Activated T-helper 1 cell treated with anti-CD3 and anti-CD28 coated beads, Interleukin-2, amount 50 U/mL, for 16 hours (primary cell): ENCODE measurements at places on chromosomes 1 and 21.

- DNase-seq = no peak
Observed at GRCh38 chr1:119933397-119933796, 37.1 kb upstream of the ADAM30 start.

DNA sequence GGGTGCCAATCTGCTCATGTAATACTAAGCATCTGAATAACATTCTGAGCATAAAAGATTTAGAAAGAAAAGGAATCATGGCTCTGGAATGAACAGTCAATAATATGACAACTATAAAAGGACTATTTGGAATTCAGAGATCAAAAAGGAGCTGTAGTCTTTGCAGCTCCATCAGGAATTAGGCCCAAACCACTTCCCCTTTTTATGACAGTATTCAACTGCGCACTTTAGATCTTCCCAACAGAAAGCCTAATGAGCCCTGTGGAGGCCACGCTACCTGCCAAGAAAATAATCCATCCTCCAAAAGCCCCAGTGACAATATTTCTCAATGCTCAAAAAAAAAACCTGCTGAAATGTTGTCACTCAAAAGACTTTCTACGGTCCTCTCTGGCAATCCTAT is 163.2 kb downstream of the SNX7 start:
- no peak for DNase-seq

- no peak for DNase-seq
Observed at GRCh38 chr1:194176212-194176611, 989.8 kb upstream of the B3GALT2 start.

- DNase-seq = no peak
Observed at GRCh38 chr1:29094433-29094832, 29.3 kb downstream of the TMEM200B start.

DNA sequence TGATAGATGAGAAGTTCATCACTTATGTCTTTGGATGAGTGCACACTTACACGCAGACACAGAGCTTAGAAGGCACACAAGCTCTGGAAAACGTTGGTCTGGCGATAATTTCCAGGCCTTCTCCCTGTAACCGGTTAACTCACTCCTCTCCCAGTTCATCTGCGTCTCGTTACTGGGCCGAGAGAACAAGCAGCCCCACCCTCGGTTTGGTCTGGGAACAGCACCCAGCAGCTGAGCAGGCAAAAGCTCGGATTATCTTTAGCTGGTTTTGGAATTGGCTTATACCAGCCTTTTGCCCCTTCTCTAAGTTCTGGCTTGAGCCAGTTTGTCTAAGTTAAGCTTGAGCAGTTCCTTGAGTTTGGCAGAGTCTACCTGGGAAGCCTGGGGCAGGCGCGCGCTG is 27.3 kb upstream of the COL6A1 start:
- no peak for DNase-seq

GRCh38 chr1:181453541-181454201 is 29.6 kb upstream of the CACNA1E start:
- no peak for DNase-seq

GRCh38 chr1:149932474-149932873 is 4.2 kb downstream of the MTMR11 start:
- no peak for DNase-seq

- no peak for DNase-seq
Observed at GRCh38 chr1:185265314-185265713, 51.7 kb downstream of the IVNS1ABP start.

DNA sequence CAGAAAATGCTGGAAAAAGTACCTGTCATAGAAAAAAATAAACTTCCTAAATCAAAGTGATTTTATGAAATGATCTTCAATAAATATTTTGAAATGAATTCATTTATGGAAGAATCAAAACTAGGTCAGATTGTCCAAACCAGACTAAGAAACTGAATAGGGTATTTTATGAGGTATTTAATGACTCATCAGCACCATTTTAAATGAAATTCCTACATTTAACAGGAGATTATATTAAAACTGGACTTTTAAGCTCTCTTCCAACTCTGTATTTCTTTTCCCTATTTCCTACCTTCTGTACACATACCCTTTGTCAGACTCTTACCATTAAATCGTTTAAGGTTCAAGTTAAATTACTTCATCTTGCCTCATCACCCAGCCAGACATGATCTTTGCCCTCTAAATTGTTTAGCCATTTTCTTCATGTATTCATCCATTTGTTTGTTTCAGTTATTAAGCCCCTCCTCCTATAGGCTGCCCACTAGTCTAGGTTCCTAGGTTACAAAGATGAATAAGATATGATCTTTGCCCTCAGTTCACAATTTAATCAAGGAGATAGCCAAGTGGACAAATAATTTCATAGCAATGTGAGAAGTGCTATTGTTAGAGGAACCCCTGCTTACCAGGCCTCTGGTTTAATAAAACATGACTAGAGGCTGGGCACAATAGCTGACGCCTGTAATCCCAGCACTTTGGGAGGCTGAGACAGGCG is 25.0 kb downstream of the TATDN3 start:
- DNase-seq = no peak

DNA sequence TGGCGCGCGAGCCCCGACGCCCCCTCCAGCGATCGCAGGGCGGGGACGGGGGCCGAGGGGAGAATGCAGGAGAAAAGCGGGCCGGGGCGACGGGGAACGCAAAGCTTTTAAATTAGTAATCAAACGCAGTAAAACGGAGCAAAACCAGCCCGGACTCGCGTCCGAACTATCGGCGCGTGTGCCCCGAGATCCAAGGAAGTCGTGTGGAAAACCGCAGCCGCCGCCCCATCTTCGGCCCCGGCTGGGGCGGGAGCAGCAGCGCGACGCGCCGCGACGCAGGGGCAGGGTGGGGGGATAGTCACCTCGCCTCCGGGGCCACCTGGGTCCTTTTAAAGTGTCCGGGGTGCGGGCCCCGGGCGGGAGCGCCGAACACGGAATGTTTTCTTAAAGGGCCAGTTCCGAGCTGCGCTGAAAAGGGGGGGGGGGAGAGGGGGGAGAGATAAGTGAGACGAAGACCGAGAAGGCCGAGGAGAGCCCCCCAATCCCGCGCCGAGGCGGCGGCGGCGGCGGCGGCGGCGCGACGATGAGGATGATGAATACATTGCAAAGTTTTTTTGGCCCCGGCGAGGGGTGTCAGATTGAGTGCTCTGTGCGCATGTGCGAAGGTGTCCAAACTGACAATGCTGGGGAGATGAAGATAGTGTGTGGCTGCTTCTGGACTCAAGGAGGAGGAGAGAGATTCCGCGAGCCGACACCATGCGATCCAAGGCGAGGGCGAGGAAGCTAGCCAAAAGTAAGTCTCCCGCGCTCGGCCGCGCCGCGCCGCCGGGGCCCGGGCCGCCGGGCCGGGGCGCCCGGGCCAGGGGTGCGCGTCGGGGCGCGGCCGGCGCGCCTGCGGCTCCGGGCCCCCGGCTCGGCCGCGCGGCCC is at the start of gene PRDM16:
Gene PRDM16, plus strand, starts transcription at position 640 of the 868 bp plus-strand sequence. Its CDS starts 57 bp downstream, at position 697.
- DNase-seq = no peak

GRCh38 chr1:74964508-74965102 is 169.6 kb upstream of the LHX8 start:
- DNase-seq = no peak

DNA sequence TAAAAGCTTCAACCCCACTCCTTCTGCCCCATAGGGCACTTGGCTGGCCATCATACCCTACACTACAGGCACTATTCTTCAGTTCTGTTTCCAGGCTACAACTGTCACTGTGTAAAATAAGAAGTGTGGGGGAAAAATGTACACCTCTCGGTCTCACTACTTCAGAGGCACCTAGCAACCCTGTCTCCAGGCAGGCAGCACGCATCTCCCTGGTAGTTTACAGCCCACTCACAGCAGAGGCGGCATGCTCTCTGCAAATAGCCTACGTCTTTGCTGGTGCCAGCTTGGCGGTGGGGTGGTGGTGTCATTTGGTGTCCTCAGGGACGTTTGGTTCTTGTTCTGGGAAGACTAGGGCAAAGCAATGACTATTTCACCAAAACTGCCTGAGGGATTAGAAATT is 48.2 kb upstream of the BTG3 start:
- DNase-seq = no peak

- DNase-seq = no peak
Observed at GRCh38 chr1:207069858-207070506, 16.9 kb downstream of the PFKFB2 start.

GRCh38 chr1:184608581-184608980 is 146.1 kb downstream of the EDEM3 start:
- DNase-seq = no peak

DNA sequence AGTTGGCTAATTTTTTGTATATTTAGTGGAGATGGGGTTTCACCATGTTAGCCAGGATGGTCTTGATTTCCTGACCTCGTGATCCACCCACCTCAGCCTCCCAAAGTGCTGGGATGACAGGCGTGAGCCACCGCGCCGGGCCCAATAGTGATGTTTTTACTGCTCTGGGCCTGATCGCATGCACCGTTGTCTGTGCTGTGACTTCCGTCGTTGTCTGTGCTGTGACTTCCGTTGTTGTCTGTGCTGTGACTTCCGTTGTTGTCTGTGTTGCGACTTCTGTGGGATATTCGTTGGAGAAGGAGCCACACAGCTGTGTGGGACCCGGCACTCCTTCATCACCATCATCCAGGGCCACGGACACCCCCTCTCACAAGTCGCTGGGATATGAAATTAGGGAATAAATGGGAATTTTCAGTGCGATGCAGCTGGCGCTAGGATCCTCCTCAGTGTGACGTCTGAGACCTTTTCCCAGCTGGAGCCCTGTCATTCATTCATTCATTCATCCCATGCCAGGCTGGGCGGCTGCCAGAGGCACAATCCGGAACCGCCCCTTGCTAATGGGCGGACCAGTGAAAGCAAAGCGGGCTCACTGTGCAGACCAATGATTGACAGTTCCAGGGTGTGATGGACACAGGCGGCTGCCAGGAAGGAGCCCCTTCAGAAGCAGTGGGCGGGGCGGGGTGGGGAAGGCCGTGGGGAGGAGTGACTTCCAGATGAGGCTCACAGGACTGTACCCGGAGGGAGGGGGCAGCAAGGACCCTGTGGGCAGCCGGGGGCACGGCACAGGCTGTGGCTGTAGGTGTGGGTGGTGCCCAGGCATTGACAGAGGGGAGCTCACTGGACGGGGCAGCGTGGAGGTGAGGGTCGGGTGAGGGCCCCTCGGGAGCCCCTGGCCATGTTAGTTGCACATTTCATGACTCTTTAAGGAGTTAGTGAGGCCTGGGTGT is 48.9 kb downstream of the PRKCZ start:
- no peak for DNase-seq

- DNase-seq = no peak
Observed at GRCh38 chr21:22115746-22116145, 1117.5 kb downstream of the NCAM2 start.

DNA sequence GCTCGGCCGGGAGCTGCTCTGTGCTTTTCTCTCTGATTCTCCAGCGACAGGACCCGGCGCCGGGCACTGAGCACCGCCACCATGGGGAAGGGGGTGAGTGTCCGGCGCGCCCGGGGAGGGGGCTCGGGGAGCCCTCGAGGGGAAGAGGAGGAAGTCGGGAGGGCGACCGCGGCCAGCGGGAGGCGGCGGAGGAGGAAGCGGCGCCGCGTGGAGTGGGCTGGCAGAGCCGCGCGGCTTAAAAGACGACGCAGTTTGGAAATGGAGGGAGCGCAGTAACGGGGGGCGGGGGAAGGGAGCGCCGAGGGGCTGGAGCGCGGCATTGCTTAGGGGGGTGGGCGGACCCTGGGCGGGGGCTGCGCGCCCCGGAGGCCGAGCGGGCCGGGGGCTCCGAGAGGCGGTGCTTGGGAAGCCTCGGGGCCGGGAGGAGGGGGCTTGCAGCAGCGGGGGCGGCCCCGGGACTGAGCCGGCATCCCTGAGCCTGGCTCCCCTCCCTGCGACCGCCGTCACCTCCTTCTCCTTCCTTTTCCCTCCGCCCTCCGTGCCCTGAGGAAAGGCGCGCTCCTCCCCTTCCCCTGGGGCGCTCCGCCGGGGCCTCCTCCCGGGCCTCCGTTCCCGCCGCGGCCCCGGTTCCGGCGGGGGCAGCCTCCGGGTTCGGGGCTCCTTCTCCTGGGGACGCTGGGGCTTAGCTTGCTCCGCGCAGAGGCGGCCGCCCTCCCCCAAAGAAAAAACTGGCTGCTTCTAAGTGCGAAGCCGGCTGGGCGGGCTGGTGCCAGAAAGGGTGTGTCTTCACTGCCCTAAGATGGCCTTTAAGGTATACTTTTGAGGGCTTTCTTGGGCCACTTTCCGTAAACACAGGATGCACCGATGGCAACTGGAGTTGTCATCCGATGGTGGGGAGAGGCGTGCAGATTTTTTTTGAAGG is 648 bp downstream of the ATP1A1 start:
- DNase-seq = peak; percentile 38

DNA sequence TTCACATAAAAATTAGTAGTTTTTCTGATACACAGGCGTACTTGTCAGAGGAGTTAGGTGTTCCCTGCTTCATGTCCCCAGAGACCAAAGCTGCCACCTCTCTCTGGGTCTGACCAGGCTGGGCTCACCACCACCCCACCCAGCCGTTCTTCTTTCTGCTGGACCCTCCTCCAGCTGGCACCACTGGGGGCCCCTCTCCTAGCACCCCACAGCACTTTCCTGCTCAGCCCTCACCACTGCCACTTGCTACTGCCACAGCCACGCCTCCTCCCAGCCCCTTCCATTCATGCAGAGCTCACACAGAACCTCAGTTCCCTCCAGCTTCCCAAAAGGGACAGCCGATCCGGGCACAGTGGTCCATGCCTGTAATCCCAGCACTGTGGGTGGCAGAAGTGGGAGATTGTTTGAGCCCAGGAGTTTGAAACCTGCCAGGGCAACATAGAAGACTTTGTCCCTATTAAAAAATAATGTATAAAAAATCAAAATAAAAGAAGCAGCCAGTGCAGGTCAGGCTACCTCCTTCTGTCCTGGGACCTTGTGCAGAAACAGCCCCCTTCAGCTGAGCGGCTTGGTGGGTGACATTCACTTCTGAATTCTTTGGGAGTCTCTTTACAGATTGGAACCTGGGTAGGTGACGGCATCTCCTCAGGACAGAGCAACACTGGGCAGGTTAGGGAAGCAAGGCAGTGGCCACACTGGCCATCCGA is 208.3 kb downstream of the TOMM20 start:
- no peak for DNase-seq

DNA sequence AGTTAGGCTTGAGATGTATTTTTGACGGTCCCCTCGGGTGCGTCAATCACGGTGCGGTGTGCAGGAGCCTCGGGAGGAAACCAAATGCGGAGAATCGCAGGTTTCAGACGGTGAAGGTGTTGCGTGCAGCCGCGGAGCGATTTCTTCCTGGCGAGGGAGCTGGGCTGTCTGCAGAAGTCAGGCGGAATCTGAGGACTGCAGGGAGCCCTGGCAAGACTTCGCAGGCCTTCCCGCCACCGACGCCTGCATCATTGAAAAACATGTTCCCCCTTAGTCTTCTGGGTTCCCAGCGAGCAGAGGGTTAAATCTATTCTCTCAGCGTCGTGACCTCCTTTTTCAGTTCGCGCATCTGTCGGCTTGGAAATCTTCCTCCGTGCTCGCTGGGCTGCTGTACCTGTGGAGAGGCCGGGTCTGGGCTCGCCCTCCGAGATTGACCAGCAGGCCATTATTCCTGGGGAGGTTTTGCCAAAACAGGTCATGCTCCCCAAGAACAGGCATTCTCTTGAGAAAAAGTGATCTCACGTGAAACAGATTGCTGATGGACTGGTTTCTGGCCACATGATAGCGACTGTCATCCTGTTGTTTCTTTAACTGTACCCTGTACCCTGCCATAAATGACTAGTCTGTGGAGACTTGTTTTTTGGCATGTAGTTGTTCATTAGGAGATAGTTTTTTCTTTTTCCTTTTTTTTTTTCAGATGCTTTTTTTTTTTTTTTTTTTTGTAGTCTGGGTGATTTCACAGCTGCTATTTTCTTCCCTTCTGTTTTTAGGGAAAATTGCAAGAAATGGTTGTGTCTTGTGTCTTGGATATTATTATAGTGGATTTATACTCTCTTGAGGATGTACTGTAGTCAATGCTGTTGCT is 894 bp downstream of the EPB41 start:
- DNase-seq = peak; percentile 23
